ENCODE measurements at places on chromosomes 16 and 17.

- DNase-seq = peak; percentile 7
Observed at GRCh38 chr16:71526111-71526631, at the start of gene CHST4. CHST4 (plus strand) TSS chr16:71526426; CDS start chr16:71536678, 10,252 bp downstream.

DNA sequence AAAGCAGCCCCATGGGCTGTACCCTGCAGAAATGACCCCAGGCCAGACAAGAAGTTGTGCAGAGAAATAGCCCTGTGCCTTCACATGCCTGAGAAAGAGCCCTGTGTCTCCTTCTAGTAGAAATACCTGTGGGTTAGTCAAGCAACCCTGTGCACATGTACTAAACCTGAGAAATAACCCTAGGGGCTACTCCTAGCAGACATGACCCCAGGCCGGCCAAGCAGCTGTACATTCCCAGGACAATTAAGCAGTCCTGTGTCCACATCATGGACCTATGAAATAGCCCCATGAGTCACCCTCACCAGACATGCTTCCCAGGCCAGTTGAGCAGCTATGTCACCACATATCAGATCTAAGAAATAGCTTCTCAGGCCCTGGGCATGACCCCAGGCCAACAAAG lies 519.7 kb upstream of the CA10 start:
- DNase-seq = no peak

GRCh38 chr17:80254396-80255251 lies 6.0 kb upstream of the RNF213 start:
- peak; percentile 83 for DNase-seq

DNA sequence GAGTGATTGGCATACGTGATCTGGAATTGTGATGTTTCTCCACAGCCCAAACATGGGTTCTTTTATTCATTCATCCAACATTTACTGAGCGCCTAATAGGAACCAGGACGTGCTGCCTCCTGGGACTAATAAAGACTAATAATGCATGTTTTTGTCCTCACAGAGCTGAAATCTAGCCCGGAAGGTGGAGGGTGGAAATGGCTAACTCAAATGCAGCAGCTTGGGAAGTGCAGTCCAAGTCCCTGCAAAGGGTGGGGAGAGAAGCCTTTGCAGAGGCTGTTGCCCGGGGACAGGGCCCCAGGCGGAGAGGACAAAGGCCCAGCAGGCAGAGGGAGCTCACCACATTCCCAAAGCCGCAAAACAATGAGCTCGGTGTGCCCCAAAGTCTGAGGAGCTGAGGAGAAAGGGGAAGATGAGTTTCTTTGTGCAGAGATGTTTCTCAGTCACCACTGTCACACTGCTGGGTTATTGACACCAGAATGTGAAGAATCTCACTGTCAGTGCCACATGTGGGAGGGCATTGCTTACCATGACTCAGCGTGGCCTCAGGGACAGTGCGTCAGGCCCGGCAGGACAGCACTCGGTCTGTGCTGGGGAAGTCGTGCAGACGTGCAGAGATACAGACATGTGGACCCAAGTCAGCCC lies 118.2 kb upstream of the CHMP6 start:
- DNase-seq = no peak

DNA sequence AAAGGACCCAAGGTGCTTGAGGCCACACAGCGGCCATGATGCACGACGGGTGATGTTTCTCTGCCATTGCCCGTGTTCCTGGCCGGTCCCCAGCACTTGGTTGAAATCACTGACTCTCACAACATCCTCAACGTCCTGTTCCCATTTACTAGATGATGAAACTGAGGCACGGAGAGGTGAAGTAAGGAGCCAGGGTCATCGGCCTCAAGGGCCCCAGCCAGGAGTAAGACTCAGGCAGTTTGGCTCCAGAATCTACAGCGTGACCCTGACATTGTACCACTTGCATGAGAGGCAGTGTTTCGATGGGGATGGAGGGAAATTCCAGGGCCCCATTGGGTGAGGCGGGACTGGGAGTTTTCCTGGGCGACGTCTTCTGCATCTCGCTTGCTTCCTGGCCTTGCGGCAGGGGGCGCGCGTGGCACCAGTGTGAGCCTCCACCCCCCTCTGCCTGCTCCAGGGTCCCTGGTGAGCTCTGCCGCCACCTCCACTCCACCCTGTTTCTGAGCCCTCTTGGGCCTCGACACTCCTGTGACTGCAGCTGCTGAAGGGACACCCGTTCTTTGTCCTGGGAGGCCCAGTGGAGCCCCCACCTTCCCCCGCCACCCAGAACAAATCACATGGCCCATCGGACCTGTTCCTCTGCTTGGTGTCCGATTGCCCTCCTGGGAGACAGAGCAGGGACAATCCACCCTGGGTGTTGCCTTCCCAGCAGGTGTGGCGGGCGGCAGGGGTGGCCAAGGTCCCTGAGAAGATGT lies 133.0 kb upstream of the GSE1 start:
- DNase-seq = no peak

- DNase-seq = no peak
Observed at GRCh38 chr17:54235571-54235970, 412.8 kb downstream of the KIF2B start.

- DNase-seq = no peak
Observed at GRCh38 chr16:46839986-46840443, 9.0 kb upstream of the C16orf87 start.
